ENCODE measurements at places on chromosomes 2 and 18.

DNA sequence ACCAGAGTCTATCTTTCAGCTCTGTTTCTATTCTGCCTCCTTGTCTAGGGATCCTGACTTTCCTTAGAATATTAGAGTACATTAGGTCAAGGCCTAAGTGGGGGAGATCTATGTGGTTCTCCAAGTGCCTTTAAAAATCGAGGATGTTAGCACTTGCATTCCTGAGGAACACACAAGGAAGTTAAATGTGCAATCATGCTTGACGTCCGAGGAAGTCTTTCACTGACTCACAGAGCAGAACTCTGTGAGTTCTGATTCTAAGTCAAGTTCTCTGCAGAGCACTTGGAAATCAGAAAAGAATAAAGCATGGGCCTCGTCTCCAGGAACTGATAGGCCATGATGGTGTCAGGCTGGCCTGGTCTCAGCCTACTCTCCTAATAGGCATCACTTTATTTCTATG, 17.2 kb downstream of the FHOD3 start:
- no peak for DNase-seq

GRCh38 chr2:45273412-45274249, 264.4 kb upstream of the SIX2 start:
- DNase-seq = no peak

GRCh38 chr18:6929370-6930102, 188.1 kb downstream of the LAMA1 start:
- no peak for DNase-seq

DNA sequence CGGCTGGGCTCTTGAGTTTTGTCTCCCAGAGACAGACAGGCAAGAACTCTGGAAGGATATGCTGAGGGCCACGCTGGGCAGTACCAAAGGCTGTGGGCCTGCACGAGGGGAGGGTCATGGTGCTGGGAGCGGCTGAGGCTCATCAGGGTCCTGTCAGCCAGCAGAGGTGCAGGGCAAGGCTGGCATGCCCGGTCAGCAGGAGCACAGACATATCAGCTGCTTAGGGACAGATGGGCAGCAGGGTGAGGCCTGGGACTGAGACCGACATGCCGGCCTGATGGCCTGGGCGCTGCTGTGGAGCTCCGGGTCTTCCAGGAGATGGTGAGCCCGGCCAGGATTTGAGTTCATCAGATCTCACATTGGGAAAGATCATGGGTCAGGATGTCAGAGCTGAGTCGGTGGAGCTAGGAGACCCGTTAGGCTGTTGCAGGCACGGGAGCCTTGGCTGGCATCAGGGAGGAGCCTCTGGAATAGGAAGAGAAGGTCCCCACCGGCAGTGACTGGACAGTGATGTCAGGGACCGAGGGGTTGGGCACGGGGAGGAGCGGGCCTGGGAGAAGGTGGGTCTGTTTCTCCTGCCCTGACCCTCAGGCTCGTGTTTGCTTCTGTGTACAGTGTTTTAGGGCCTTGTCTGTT, 18.8 kb downstream of the CNDP2 start:
- no peak for DNase-seq

- DNase-seq = no peak
These were observed 2.1 kb downstream of the NMUR1 start for GRCh38 chr2:231527955-231528635.

DNA sequence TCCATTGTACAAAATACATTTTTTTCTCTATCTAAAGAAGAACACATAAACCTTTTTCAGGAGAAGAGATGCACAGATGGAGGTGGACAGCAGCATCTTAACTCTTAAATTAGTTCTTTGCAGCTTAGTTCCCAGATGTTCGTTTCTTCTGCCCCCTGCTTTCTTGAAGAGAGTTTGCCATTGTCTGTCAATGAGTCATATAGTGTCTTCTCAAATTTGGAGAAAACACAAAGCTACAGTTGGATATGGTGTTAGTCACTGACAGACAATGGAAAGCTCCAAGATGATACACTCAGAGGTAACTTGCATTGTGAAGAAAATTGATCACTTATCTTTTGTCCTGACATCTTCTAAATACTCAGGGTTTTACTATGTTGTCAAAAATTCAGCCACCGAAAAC, 48.8 kb upstream of the TMEFF2 start:
- no peak for DNase-seq

DNA sequence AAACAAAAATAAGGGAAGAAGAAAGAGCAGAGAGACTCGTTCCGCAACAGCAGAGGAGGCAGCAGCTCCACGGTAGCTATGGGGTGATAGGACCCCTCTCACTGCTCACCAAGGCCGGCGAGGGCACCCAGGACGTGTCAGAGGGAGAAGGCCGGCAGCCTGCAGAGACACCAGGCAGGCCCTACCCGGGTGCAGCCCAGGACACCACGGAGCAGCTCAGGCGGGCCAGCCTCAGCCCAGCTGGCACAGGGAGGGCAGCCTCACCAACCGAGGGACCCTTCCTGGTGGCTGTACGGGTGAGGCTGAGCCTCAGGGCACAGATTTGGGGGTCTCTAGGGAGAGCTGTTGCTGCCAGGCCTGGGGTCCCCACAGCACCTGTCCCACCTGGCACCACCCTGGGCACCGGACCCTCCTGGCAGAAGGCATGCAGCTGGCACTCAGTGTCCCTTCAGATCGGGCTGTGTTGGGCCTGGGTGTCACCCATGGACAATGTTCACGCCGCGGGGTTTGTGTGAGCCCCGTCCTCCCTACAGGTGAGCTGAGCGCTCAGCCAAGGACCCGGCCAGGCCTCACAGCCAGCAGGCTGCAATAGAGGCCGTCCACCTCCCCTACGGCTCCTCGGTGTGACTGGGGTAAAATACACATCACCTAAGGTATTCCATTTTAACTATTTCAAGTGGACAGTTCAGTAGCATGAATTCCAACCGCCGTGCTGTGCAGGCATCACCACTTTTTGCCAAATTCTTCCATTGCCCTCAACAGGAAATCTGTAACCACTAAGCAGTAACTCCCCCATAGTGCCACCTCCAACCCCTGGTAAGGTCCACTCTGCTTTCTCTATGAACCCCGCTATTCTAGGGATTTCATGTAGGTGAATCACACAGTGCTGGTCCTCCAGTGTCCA, 21.6 kb downstream of the KCNG2 start:
- DNase-seq = no peak

- no peak for DNase-seq
These were observed 367.7 kb upstream of the NETO1 start for GRCh38 chr18:73235491-73235890.

DNA sequence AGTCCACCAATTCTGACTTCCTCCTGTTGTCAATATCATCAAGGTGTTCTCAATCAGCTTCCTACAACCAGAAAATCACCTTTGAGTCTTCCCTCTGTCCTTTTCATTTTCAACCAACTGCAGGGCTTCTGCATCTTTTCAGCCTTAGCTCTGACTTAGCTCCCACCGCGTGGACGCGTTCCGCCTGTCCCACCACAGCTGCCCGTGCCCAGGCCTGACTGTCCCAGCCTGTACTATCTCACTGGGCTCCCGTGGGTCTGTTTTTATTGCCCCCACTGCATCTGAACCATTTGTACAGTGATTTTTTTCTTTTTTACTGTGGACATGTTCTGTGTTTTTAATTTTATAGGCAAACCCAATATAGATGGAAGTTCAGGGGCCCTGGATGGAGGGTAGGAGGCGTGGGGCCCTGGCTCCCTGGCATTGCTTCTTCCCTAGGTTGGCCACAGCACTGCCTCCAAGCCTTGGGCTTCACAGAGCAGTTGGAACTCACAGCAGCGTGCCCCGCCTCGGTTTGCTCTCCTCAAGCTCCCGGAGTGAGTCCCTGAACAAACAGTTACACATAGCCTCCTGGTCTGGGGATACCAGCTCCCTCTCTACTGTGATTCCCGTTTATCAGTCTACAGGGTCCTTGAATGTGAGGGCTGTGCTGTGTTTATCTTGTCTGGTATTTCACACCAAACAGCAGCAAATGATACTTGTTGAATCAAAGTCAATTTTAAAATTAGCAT, 280.6 kb upstream of the PXDN start:
- DNase-seq = no peak

DNA sequence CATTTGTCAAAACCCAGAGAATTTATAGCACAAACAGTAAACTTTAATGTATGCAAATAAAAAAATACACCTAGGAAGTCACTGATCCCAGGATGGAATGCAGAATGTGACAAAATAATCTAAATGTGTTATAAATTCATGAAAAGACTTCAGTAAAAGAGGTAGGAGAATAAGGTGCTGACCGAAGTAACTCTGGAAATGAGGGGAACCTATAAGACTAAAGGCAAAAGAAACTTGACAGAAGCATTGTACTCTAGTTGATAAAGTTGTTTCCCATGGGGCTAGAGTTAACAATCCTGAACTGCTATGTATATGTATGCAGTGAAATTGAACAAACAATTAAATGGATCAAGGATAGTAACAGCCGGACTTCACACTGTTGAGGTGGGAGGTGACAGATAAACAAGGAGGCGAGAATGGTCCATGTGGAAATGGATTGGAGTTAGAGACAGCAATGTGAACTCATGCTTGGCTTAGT, 24.5 kb downstream of the IRS1 start:
- DNase-seq = no peak

- DNase-seq = no peak
These were observed 198.1 kb upstream of the RBBP8 start for GRCh38 chr18:22734791-22735627.

- DNase-seq = no peak
These were observed 251.9 kb downstream of the FBXO15 start for GRCh38 chr18:73895701-73896100.

GRCh38 chr18:3340015-3340681, 78.2 kb downstream of the MYL12B start:
- no peak for DNase-seq

GRCh38 chr2:200664770-200665494, 79.1 kb downstream of the AOX1 start:
- DNase-seq = no peak

- DNase-seq = no peak
These were observed 176.8 kb upstream of the TRIB2 start for GRCh38 chr2:12539776-12540562.

GRCh38 chr2:188977317-188977716, 3.1 kb downstream of the COL3A1 start:
- no peak for DNase-seq

- peak; percentile 21 for DNase-seq
These were observed 39.9 kb downstream of the STK17B start for GRCh38 chr2:196131384-196131937.

- no peak for DNase-seq
These were observed 227.3 kb upstream of the CCDC68 start for GRCh38 chr18:55186588-55186987.

DNA sequence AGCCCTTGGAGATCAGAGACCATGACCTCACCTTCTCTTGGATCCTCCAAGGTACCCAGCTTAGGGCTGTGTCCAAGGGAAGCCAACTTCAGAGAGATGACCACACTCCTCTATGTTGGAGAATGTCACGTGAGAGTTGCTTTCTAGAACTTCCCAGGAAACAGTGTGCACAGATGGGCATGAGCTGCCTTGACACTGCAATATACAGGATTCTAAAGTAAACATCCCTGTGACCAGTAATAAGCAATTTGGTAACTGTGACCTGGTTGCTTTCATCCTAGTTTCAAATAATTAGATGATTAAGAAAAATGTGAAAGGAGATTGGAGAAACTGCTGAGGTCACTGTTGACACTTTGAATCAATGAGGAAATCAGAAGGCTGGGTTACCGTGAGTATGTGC, 181.1 kb upstream of the EPAS1 start:
- DNase-seq = no peak

- DNase-seq = no peak
These were observed 14.3 kb downstream of the CELF4 start for GRCh38 chr18:37551249-37551648.

- DNase-seq = peak; percentile 69
These were observed 27.0 kb upstream of the CASP8 start for GRCh38 chr2:201233192-201233811.

DNA sequence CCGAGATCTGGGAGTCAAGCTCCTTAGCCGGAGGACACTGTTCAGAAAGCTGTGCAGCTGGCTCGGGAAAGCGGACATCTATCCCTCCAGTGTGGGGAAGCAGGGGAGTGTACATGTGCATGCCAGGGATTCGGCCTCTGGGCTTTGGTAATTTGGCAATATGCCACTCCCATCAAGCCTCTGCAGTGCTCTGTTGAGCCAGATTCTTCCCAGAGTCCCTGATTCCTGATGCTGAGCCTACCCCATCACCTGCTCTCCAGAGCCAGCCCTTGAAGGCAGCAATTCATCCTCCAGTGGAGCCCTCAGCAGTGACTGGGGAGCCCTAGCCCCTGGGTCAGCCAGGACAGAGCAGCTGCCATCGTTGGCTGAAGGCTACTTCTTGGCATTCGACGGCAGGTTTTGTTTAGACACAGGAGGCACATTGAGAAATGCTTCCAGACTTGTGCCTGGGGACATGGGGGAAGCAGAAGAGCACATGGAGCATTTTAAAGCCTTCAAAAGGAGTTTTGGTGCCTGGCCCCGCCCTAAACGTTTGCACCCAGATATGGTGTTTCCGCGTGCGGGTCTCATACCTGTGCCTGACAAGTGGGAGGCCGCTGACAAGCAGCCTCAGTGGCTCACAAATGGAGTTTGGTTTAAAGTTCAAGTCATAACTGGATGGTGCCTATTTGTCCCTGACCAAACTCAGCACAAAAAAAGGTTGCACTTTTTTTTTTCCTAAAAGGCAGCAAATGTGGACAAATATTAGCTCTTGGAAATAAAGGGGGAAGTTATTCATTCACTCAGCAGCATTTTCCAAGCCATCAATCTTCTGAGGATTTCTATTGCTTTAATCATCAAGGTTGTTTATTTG, 272.8 kb downstream of the CYRIA start:
- no peak for DNase-seq

DNA sequence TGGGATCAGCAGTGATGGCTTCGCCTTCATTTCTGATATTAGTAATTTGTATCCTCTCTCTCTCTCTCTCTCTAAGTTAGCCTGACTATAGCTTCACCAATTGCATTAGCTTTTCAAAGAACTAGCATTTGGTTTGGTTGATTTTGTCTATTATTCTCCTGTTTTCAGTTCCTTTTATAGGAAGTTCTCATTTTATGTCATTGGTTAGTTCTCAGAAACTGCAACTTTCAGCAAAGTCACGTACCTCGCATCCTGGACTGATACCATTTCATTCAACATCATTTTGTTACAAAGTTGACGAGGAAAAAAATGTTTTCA, 450.8 kb downstream of the EIPR1 start:
- DNase-seq = no peak

DNA sequence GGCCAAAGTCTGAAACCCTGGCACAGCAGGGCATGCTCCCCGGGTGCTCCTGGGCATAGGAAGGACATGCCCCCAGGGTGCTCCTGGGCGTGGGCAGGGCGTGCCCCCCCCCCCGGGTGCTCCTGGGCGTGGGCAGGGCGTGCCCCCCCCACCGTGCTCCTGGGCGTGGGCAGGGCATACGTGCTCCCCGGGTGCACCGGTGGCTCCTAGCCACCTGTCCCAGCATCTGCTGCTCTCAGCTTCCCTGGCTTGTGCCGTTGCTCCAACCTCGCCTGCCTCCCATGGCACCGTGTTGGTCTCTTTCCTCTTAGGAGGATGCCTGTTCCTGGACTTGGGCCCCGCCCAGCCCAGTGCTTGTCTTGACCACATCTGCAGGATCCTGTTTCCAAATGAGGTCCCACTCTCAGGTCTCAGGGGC, 95.6 kb upstream of the CTDP1 start:
- no peak for DNase-seq

GRCh38 chr18:65941482-65941881, 190.7 kb downstream of the CDH7 start:
- DNase-seq = no peak

GRCh38 chr18:51134721-51135120, 62.8 kb downstream of the MEX3C start:
- DNase-seq = no peak
